Chondrocyte (in vitro differentiated cells): ENCODE measurements at places on chromosomes 6 and 20. TPM values are rescaled to one million over a fixed set of nuclear protein-coding genes. Genes with fewer than 3 reads are reported as not detected.

Gene SLC29A1
- total RNA-seq: 161 to 231 TPM (median 221 TPM) in 3 replicates

DNA sequence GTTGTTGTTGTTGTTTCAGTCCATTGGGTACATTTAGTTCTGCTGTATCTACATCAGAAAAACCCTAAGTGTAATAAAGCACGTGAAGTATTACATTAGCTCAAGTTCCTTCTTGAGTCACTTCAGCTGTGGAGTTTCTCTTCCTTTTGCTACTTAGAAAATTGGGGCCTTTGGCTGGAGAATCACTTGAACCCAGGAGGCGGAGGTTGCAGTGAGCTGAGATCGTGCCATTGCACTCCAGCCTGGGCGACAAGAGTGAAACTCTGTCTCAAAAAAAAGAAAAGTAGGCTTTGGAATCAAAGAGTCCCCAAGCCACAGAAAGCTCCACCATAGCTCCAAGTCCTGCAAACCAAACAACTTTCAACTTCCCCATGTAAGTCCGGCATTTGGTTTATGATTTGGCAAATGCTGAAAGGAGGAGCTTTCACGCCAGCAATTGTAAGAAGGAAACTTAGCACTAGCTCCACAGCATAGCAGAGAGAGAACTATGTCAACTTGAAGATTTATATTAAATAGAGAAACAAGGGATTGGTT, 56.5 kb upstream of the RNF144B start:
- H3K4me3 ChIP-seq: no peak overlapping the region
- no peaks in the 10 kb centered on the region for H3K27me3 ChIP-seq
- H3K27ac ChIP-seq: no peak overlapping the region
- peaks cover 17% of the 10 kb centered on the region for H3K4me1 ChIP-seq
- no peak for DNase-seq
- H3K36me3 ChIP-seq: no peaks in the 10 kb centered on the region

Gene GPLD1
- total RNA-seq: 4.2 to 4.4 TPM (median 4.2 TPM) in 3 replicates

DNA sequence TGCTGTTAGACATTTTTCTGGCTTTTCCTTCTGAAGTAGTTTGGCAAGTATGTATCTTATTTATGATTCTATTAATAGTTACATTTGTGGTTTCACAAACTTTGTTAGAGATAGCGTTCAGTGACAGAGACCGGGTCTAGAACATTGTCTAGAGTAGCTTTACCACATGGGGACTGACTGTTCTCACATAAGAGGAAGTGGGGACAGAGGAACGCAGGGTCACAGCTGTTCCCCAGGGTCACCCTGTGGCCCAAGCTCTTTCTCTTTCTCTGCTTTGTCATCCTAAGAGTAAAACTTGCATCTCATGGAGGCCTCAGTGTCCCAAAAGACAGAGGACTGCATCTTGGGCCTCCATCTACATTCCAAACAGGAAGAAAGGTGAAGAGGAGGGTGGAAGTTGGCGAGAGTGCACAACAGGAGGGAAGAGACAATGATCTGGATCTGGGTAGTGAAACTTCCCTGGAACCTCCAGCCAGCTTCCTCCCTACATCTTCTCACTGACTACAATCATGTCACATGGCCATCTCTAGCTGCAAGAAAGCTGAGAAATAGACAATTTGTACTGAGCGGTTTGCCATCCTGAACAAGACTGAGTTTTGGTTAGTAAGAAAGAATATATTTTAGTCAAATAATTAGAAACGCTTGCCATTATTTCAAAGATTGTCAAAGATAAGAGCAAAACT, 645.8 kb upstream of the ARID1B start:
- H3K36me3 ChIP-seq: peaks cover 1% of the 10 kb centered on the region
- H3K27me3 ChIP-seq: peaks cover 2% of the 10 kb centered on the region
- DNase-seq: no peak
- H3K27ac ChIP-seq: no peak overlapping the region
- H3K4me1 ChIP-seq: no peaks in the 10 kb centered on the region
- H3K4me3 ChIP-seq: no peak overlapping the region

Gene ADGRF1
- not detected in 3 replicates for total RNA-seq
